Neural crest cell (in vitro differentiated cells): ENCODE measurements at places on chromosomes 13 and 19.

DNA sequence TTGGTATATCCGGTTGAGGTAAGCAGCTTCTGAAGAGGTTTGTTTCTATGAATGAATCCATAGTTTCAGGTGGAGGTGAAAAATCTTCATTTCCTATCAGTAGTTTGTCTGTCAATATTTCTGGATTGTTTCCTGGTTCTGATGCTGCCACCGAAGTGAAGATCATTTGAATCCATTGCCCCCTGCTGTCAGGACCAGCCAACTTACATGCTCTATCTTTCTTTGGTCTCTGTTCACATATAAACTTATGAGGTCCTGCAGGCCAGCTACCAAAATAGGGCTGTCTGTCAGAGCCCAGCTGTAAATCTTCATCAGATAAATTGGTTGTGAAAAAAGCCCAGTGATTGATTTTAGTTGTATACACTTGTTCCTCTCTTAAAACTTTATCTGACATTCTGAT, 15.2 kb upstream of the N4BP2L1 start:
- no peaks in the 10 kb centered on the region for H3K27me3 ChIP-seq
- no peak overlapping the region for H3K4me3 ChIP-seq
- H3K36me3 ChIP-seq = peaks cover 7% of the 10 kb centered on the region
- no peaks in the 10 kb centered on the region for H3K4me1 ChIP-seq
- no peak overlapping the region for H3K27ac ChIP-seq
- no peak for DNase-seq

GRCh38 chr13:49108196-49108595, 111.9 kb upstream of the MLNR start:
- H3K36me3 ChIP-seq = no peaks in the 10 kb centered on the region
- H3K4me3 ChIP-seq = no peak overlapping the region
- H3K27ac ChIP-seq = no peak overlapping the region
- H3K4me1 ChIP-seq = peaks cover 22% of the 10 kb centered on the region
- H3K27me3 ChIP-seq = no peaks in the 10 kb centered on the region

DNA sequence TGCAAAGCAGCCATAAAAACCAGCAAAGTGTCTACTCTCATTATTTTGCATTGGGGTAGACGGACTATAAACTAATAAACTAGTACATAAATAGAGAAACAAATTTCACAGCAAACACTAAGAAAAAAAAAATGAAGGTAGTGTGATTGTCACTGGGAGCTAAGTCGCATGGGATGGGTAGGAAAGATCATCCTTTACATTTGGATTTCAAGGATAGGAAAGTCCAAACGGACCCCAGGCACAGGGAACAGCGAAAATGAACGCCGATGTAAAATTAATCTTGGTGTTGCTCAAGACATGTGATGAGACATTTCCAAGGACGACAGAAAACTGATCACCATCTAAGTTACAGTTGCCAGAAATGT, 690 bp upstream of the SGTA start:
- H3K27ac ChIP-seq = peak overlapping the region; percentile 93
- no peak for DNase-seq
- H3K4me1 ChIP-seq = peaks cover 61% of the 10 kb centered on the region

DNA sequence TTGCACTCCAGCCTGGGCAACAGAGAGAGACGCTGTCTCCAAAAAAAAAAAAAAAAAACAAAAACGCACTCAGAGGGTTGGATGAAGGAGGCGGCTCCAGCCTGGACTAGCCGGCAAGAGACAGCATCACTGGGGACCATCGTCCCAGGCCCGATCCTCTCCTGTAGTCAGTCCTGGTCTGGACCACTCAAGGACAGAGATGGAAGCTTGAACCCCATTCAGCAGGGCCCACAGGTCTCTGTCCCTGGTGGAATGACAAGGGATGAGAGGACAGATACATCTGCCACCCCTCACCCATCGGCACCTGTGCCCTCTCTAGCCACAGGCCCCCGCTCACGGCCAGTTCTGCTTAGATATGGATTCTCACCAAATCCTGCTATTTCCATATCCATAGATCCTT, 14.0 kb downstream of the ADGRE5 start:
- H3K4me3 ChIP-seq = no peak overlapping the region
- H3K36me3 ChIP-seq = no peaks in the 10 kb centered on the region
- DNase-seq = no peak
- no peaks in the 10 kb centered on the region for H3K27me3 ChIP-seq

- no peaks in the 10 kb centered on the region for H3K27me3 ChIP-seq
- no peaks in the 10 kb centered on the region for H3K4me1 ChIP-seq
- no peaks in the 10 kb centered on the region for H3K36me3 ChIP-seq
- no peak overlapping the region for H3K4me3 ChIP-seq
- no peak overlapping the region for H3K27ac ChIP-seq
Observed at GRCh38 chr13:51833980-51834379, 11.0 kb downstream of the TMEM272 start.

DNA sequence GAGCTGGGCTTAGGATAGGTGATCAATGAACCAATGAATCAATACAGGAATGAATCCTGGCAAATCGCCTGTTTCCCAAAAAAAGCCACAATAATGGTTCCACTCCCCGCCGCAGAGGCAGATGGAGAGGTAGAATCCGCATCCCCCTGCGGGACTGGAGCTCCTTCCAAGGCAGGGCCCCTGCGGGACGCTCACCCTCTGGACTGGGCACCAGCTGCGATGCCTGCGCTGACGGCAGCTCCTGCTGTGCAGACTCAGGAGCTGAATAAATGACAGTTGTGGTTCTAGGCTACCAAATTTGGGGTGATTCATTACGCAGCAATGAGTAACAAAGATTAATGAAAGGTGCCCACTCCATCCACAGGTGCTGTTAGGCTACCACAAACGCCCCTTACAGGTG, 8.8 kb upstream of the CDC34 start:
- peaks cover 9% of the 10 kb centered on the region for H3K27me3 ChIP-seq
- DNase-seq = no peak
- H3K36me3 ChIP-seq = no peaks in the 10 kb centered on the region
- peaks cover 5% of the 10 kb centered on the region for H3K4me1 ChIP-seq
- H3K4me3 ChIP-seq = peak overlapping the region; percentile 27

DNA sequence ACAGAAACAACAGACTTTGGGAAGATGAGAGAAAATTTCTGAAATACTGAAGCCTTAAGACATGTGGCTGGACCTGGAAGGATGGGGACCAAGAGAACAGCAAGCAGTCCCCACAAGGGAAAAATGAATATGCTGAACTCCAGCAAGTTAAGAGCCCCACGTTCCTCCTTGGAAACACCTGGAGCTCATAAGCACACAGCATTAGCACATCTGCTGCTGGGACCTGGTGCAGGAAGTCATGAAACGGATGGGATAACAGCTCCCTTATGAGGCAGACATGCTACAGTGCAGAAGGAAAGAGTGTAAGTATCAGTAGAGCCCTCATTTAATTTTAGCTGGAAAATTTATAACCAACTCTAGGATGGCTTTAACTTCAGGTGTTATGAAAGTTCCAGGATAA, 67.3 kb downstream of the SLC15A1 start:
- H3K27ac ChIP-seq = no peak overlapping the region
- no peaks in the 10 kb centered on the region for H3K4me1 ChIP-seq
- no peak for DNase-seq
- H3K4me3 ChIP-seq = no peak overlapping the region

DNA sequence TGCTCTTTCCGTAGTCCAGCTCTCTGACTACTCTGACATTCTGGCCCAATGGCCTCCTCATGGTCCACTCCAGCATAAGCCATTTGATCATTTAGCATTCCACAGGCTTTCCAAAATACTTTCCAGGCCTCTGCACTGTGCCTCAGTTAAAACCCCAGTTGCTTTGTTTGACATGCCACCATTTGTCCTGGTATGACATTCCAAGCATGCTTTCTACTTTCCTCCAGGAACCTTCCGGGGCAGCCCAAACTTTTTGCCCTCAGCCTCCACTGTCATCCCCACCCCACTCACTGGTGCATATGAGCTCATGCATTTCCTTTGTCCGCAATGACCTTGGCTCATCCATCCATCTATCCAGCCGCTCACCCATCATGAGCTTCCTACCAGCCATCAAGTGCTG, 41.8 kb upstream of the WASF3 start:
- peaks cover 8% of the 10 kb centered on the region for H3K4me1 ChIP-seq
- H3K27ac ChIP-seq = no peak overlapping the region
- no peaks in the 10 kb centered on the region for H3K27me3 ChIP-seq
- H3K4me3 ChIP-seq = no peak overlapping the region

DNA sequence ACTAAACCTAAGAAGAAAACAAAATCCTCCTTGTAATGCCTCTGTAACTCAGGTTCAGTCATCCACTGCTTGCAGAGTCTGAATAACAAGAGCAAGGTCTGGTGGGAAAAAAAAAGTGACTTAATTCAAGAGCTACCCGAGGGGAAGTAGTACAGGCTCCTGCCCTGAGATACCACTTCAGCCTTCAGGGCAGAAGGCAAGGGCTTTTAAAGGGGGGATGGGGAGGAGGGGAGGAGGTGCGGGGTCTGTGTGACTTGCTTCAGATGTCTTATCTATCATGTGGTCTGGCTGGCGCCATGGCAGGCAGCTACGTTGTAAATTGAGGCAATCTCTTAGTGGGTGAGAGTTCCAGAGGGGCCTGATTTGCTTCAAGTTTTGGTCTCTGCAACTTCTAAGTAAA, 66.7 kb downstream of the LRRC63 start:
- DNase-seq = no peak
- peaks cover 5% of the 10 kb centered on the region for H3K4me1 ChIP-seq
- H3K27me3 ChIP-seq = no peaks in the 10 kb centered on the region
- H3K27ac ChIP-seq = no peak overlapping the region
- H3K4me3 ChIP-seq = no peak overlapping the region

GRCh38 chr19:29321116-29321515, 108.2 kb upstream of the UQCRFS1 start:
- no peak overlapping the region for H3K27ac ChIP-seq
- no peak for DNase-seq
- no peaks in the 10 kb centered on the region for H3K36me3 ChIP-seq
- peaks cover 47% of the 10 kb centered on the region for H3K27me3 ChIP-seq
- no peak overlapping the region for H3K4me3 ChIP-seq

GRCh38 chr13:108911807-108912206, 282.4 kb downstream of the MYO16 start:
- H3K27me3 ChIP-seq = no peaks in the 10 kb centered on the region
- DNase-seq = no peak
- H3K36me3 ChIP-seq = no peaks in the 10 kb centered on the region

DNA sequence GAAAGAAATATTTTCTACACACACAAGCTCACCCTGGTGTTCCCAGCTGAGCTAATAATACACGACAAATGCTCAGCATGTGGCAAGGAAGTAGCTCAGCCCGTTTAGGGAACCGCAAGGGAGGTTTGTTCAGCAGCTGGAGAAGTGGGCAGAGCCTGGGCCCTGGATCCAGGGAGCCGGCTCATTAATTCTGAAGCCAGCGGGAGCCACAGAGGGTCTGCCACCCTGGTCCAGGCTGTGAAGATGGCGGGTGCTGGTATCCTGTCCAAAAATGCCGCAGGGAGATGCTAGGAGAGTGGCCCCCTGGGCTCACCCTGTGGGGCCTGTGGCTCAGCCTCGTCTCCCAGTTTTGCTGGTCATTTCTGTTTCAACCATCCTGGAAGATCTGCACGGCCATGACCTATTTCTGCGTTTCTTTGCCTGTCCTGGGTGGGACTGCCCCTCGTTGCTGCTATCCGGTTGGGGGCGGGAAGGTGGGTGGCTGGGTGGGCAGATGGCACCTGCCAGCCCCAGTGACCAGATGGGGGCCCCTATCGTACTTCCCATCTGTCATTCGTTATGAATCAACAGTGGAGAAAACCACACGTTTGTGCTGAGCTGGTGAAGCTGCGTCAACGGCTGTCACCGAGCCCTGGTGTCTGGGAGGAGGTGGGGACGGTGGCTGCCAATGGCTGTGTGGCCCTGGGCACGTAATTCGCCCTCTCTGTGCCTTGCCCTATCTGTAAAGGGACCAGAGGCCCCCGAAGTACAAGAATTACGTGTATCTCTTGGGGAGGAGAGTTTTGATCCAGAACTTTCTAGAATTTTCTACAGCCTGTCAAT, 2.7 kb upstream of the GNA15 start:
- peaks cover 7% of the 10 kb centered on the region for H3K27me3 ChIP-seq
- no peaks in the 10 kb centered on the region for H3K36me3 ChIP-seq
- H3K4me1 ChIP-seq = no peaks in the 10 kb centered on the region
- H3K27ac ChIP-seq = no peak overlapping the region
- no peak overlapping the region for H3K4me3 ChIP-seq
- no peak for DNase-seq

- H3K27me3 ChIP-seq = no peaks in the 10 kb centered on the region
- no peaks in the 10 kb centered on the region for H3K36me3 ChIP-seq
- no peak overlapping the region for H3K27ac ChIP-seq
- H3K4me1 ChIP-seq = peaks cover 8% of the 10 kb centered on the region
Observed at GRCh38 chr13:110944121-110944967, 29.5 kb upstream of the ANKRD10 start.

DNA sequence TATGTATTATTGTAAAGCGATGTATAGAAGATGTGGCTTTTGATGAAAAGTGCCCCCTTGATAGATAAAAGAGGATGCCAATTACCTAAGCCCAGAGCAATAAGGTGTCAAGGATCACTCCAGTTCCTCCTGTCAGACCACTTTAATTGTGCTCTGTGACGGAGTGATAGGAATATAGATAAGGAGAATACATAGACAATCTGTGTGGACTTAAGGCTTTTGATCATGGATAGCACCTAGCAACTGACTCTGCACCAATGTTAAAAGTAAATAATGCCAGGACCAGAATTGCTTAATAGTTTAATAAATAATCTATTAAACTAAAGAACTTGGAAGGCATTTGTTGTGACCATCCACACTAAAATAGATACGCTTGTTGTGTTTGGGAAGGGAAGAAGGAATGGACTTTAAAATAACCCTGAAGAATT, 390.7 kb upstream of the ARGLU1 start:
- no peak overlapping the region for H3K4me3 ChIP-seq
- H3K27me3 ChIP-seq = no peaks in the 10 kb centered on the region
- peaks cover 3% of the 10 kb centered on the region for H3K36me3 ChIP-seq
- H3K4me1 ChIP-seq = peaks cover 3% of the 10 kb centered on the region
- H3K27ac ChIP-seq = no peak overlapping the region

GRCh38 chr19:47998800-47999199, 4.4 kb downstream of the ELSPBP1 start:
- peaks cover 14% of the 10 kb centered on the region for H3K27me3 ChIP-seq
- no peak overlapping the region for H3K27ac ChIP-seq
- no peaks in the 10 kb centered on the region for H3K4me1 ChIP-seq
- H3K36me3 ChIP-seq = no peaks in the 10 kb centered on the region
- no peak for DNase-seq

- no peak overlapping the region for H3K4me3 ChIP-seq
- H3K27me3 ChIP-seq = no peaks in the 10 kb centered on the region
- no peak overlapping the region for H3K27ac ChIP-seq
- no peaks in the 10 kb centered on the region for H3K36me3 ChIP-seq
Observed at GRCh38 chr19:18494267-18494607, 27.6 kb downstream of the ELL start.

DNA sequence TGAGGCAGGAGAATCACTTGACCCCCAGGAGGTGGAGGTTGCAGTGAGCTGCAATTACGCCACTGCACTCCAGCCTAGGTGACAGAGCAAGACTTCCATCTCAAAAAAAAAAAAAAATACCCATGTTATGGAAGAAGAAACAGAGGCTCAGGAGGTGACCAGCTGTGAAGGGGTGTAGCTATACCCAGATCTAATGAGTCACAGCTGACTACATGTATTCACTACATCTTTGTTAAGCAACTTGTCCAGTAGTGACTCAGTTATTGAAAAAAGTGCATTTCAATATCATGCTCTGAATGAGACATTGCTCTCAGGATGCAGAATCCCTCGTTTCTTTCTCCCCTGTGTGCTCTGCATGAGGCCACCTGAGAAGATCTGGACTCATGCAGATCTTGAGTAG, 16.1 kb upstream of the SPART start:
- no peak for DNase-seq
- H3K4me3 ChIP-seq = no peak overlapping the region
- no peaks in the 10 kb centered on the region for H3K36me3 ChIP-seq
- no peaks in the 10 kb centered on the region for H3K4me1 ChIP-seq
- H3K27ac ChIP-seq = no peak overlapping the region
- no peaks in the 10 kb centered on the region for H3K27me3 ChIP-seq
